ENCODE measurements at places on chromosomes 11 and 22.

DNA sequence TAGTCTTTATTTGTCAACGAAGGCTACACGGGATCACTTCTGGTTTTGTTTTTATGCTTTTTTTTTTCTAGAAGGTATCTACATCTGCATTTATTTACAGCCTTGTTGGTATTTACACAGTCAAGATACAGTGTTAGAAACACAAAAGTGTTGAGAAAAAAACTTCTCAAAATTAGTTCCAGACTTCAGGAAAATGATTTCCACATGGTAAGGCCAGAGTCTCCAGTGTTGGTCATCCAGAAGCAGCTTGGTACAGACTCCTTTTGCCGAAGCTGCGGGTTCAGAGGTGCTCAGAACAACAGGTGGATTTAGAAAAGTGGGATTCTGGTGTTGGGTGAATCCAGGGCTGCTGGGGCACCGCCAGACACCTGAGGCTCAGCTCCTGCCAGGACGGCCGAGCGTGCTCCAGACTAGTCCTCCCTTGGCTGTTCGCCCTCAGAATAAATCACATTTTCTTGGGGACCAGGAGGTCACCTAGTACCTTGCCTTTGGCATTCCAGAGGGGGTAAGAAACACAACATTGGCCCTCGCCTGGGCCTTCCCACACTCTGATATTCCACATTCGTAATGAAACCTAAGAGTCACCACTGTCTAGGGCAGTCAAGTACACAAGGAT, 78.7 kb upstream of the NARS2 start:
- DNase-seq, result no peak

DNA sequence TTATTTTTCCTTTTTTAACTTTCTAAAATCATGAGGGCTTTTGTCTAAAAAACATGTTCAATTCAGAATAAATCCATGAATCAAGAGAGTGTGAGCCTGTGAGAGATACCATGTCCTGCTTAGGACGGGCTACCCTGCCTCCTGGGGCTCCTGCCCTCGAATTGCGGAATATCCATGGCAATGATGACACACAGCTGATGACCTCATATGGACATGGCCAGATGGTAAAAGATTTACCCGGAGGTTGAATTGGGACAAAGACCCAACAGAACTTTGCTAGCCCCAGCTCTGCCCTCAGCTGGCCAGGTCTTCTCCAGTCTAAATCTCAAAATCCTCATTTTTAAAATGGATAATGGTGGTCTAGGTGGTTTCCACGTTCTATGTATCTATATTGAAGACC, 538.1 kb upstream of the API5 start:
- DNase-seq, result no peak

GRCh38 chr11:69122326-69122629, 33.5 kb upstream of the SMIM38 start:
- no peak for DNase-seq

DNA sequence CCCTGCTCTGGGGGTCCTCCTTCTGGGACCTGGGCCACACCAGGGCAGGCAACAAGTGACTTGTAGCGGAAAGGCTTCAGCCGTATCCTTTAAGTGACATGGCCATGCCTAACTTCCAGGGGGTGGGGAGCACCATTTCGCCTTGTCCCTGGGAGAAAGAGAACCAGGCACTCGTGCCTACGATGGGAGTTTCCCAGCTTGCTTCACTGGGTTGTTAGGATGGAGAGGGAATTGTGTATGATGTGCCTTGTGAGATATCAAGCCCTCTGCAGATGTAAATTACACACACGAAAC, 151.4 kb downstream of the CACNA1I start:
- DNase-seq, result no peak

DNA sequence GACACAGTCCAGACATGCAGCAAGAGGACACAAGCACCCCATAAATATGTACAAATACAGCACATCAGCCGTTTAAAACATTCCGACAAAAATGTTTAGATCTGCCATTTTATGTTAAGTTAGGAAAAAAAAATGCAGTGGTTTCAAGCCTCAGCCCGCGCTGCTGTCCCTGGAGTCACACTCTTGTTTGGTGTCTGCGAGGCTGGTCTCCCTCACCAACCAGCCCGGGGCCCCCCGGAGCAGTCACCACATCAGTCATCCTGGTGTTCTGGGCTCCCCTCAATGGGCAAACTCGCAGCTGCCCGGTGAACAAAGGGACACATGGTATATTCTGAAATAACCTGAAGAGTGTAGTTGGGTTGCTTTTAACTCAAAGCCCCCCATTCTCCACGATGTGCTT, 1022.2 kb downstream of the BRD1 start:
- no peak for DNase-seq

GRCh38 chr11:62792202-62792575, 383 bp upstream of the TMEM223 start:
- DNase-seq, result no peak

DNA sequence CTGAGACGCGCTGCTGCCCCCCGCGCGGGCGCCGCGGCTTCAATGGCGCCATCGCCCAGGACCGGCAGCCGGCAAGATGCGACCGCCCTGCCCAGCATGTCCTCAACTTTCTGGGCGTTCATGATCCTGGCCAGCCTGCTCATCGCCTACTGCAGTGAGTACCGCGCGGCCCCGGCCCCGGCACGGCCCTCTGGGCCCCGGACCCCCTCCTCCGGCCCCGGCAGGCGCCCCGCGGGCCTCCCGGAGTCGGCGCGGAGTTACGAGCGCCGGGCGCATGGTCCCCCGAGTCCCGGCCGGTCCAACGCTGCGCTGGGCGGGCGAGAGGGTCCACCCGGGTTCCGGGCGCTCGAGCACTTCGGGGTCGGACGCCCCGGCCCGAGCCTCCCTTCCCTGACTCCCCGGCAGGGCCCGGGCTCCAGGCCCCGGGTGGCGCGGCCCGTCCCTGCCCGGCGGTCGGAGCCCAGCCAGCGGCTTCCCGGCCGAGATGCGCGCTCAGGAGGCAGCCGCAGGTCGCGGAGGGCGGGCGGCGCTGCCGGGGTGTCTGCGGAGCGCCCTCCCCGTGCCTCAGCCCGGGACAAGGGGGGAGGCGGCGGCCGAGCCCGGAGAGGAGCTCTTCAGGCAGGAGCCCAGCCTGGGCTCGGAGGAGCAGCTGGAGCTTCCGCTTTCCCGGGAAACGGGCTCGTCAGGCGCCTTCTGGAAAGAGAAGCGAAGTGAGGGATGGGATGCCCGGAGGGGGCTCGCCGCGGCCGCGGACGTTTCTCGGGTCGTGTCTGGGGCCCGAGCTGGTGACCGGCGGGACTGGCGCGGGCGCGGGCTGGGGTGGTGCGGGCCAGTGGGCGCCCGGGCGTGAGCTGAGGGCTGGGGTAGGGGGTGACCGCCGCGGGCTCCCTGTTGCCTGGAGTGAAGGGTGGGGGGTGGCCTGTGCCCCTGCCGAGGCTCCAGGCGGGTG, 1337.8 kb downstream of the BRD1 start:
- no peak for DNase-seq

- DNase-seq, result no peak
Measured at GRCh38 chr11:81874635-81875034, 859.0 kb downstream of the FAM181B start.

DNA sequence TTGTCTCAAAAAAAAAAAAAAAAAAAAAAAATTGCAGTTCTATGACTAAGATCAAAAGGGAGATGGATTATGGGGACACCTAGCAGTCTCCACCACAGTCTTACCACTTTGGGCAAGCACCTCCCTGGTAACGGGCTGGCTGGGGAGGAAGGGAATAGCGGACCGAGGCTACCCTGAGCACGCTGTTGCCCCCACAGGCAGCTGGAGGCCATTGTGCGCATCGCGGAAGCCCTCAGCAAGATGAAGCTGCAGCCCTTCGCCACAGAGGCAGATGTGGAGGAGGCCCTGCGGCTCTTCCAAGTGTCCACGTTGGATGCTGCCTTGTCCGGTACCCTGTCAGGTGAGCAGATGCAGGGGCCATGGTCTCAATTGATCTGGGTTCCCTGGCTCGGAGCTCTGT, 21.2 kb downstream of the MCM5 start:
- no peak for DNase-seq

- no peak for DNase-seq
Measured at GRCh38 chr11:2129699-2130366, 9.4 kb downstream of the IGF2 start.

DNA sequence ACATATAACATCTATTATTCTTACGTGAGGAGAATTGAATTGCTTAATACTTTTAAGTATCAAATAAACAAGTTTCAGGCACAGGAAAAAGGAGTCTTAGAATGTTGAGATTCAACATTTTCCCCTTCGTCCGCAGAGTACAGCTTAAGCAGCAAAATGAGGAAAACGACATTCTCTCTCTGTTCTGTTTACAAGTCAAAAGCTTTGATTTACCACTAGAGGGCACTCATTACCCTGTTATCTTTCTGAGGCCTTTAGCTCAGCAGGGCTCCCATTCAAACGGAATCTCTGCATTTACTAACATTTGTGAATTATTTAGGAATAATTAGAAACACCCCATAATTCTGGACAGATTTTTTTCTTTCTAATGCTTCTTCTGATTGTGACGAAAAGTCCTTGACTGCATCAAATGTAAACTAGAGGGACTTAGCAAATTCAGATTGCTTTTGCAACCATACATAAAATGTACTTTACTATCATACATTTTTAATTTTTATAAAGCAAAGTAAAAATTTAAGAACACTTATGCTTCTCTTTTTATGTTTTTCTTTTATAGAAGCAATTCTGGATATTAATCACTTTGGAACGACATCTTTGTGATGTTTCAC, 75.0 kb downstream of the JRKL start:
- DNase-seq, result no peak

- no peak for DNase-seq
Measured at GRCh38 chr22:23275751-23276150, 95.4 kb downstream of the BCR start.

GRCh38 chr11:128328955-128329551, 258.3 kb downstream of the ETS1 start:
- DNase-seq, result no peak

GRCh38 chr11:69156673-69157155, 979 bp downstream of the SMIM38 start:
- DNase-seq, result no peak

GRCh38 chr22:26045051-26045450, 124.2 kb upstream of the SEZ6L start:
- no peak for DNase-seq

- DNase-seq, result no peak
Measured at GRCh38 chr11:80168796-80169195, 728.0 kb upstream of the TENM4 start.

GRCh38 chr11:97502201-97502600, 1112.4 kb downstream of the JRKL start:
- no peak for DNase-seq

DNA sequence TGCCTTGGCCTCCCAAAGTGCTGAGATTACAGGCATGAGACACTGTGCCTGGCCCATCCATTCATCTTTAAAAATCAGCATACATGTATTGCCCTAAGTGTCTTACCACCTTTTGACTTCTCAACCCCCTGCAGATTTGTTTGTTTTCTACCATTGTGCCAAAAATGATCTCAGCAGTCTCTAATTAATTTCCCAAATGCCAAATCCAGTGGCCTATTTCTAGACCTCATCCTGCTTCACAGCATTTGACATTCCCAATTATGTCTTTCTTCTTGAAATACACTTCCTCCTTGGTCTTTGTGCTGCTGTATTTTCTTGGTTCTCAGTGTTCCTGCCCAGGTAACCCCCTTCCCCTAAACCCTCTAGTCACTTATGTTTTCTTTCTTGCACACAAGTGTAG, 46.0 kb upstream of the GRAMD1B start:
- DNase-seq, result no peak

DNA sequence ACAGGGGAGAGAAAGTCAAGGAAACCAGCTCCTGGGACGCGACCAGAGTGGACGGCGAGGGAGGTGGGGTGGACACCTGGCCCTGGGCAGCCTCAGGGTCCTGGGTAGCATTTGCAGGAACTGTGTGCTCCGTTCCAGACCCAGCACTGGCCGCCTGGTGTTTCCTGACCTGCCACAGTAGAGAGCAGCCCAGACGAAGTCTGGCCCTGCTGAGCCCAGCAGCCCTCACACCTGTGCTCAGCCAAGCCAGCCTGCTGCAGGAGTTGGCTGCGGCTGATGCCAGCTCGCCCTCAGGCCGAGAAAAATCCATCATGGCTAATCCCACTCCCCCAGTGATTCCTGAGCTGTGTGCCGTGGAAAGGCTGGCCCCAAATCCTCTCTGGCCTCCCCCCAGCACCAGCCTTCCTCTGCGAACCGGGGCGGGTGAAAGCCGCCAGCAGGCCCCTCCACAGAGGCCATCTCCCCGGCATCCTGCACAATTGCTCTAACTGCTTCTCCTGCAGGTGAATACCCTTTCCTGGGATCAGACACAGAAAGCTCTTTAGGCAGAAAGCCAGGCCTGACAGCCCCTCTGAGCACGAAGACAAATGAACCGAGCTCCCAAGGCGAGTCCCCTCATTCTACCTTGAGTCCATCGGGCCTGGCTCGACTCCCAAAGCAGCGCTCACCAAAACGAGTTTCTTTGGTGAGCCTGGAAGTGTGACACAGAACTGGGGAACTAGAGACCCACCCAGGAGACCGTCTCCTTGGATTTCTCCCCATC, 88.6 kb downstream of the RTL6 start:
- no peak for DNase-seq

DNA sequence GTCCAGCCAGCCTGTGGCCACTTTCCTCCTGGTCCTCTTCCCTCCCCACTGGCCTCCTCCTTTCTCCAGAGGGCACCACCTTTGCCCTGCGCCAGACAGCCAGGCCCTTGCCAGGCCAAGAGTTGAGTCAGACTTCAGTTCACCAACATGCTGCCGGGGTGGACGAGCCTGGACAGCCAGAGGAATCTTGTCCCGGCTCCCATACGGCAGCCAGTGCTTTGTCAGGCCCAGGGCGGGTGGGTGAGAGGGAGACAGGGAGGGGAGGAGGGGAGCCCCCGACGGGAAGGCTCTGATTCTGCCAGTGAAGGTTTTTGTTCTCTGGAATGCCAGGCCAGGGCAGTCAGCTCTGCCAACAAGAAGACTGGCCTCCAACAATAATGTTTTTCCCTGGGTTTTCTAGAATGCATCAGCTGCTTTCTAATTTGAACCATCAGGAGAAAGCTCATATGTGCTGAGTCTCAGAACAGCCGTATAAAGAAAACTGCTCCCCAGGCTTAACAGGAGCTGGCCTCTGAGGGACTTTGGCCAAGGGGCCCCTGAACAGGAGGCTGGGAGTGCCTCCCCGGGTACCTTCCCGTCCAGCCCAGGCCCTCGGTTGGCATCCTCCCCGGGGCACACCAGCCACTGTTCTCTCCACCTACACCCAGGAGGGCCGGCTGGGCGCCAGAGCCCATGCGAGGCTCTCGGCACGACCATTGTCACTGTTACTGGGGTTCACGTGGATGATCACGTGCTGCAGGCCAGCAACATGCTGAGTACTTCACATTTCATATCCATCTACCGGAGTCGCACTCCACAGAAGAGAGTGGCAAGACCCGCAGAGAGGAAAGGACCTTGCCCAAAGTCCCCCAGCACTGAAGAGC, 28.6 kb downstream of the LIF start:
- DNase-seq, result no peak

- no peak for DNase-seq
Measured at GRCh38 chr11:132055296-132055695, 684.9 kb downstream of the NTM start.

- DNase-seq, result no peak
Measured at GRCh38 chr22:35690001-35690400, 27.7 kb upstream of the APOL5 start.

- no peak for DNase-seq
Measured at GRCh38 chr11:74871037-74871436, 77.9 kb downstream of the XRRA1 start.

- DNase-seq, result no peak
Measured at GRCh38 chr11:3942956-3943497, 87.6 kb downstream of the STIM1 start.

All from left colon (tissue), 2 donors.